Fibroblast of skin of right quadriceps (primary cell): ENCODE measurements at places on chromosomes 7 and 10.

DNA sequence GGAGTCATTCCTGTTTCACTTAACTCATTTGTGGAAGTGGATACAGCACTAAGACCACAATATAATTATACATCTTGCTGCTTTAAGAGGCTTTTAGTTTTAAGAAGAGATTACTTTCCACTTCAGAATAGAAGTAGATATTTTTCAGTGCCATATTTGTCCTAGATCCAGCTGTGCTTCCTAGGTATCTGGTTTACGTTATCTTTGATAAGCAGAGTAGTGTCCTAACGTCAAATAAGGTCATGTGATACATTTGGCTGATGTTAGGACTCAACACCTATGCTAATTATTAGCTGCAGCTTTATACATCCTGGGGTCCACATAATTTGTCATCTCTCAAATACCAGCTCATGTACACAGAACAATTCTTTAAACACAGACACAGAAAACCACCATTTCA, 196.2 kb upstream of the SMIM30 start:
- no peak for DNase-seq

DNA sequence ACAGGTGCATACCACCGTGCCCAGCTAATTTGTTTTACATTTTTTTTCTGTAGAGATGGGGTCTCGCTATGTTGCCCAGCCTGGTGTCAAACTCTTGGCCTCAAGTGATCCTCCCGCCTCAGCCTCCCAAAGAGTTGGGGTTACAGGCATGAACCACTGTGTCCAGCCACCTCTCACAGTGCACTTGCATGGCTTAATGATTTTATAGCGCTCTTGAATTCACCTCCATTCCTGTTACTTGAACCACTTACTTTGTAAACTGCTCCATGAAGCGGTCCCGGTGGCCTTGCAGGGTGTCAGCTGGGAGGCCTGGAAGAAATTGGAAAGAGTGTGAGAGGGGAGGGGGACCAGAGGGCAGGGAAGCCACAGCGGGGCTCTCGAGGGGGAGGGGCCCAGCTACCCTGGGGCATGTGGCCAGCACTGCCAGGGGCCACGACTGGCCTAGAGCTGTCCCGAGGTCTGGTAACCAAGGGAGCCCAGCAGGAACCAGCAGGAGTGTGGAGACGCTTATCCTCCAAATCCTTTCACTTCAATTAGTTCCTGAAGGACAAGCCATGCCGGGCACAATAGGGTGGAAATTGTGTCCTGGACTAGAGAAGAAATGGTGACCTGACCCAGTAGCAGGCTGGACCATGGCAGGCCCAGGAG, 76.0 kb downstream of the SPDYE5 start:
- DNase-seq = no peak

- DNase-seq = no peak
Observed at GRCh38 chr7:69426705-69427104, 171.6 kb upstream of the AUTS2 start.

GRCh38 chr7:27130540-27131389, at the start of gene HOXA4:
HOXA4 (minus strand) TSS chr7:27130757; CDS start chr7:27130733, 24 bp downstream.
- DNase-seq = peak; percentile 90

- no peak for DNase-seq
Observed at GRCh38 chr10:15395935-15396334, 24.8 kb upstream of the FAM171A1 start.

DNA sequence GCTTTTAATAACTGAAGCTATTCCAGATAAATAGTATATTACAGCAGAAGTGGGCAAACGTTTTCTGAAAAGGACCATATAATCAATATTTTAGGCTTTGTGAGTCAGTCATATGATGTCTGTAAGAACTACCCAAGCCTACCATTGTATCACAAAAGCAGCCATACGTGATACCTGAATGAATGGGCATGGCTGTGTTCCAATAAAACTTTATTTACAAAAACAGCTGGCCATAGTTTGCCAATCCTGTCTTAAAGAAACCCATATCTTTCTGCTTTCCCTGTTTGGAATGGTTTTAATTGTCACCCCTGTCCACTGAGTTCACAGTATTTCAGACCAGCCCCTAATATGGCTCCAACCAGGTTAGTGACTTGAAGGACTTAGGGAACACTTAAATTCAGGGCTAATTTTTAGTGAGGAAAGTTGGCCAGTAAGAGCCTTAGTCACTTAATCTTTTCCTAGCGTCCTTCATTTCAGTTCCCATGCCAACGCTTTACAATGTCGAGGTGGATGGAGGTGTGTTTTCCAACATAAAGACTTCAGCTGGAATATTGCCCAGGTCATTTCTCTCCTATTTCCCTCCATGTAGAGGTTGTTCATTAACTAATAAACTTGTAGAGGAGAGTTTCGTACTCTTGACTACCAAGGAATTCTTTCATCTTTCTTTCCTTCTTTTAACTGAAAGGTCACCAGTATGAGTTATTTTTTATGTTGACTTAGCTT, 184.5 kb downstream of the TRIL start:
- DNase-seq = no peak

- no peak for DNase-seq
Observed at GRCh38 chr10:101759309-101760247, 16.3 kb downstream of the FGF8 start.

DNA sequence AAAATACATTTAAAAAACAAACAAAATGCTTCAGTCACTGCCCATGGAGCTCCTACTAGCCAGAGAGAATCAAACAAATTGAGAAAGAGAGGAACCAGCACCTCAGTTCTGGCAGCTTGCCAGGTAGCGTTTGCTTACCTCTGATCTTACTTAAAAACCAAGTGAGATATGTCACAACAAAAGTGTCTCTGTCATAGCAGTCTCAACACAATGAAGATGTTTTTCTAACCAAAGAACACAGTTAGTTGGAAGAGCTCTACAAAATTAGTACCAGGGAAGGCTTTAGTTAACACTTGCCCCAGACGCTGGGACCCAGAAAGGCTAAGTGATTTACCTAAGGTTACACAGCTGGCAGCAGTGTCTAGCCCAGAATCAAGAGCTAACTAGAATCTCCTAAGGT, 3.4 kb downstream of the DOCK4 start:
- no peak for DNase-seq

GRCh38 chr7:12287901-12288300, 76.8 kb downstream of the TMEM106B start:
- DNase-seq = no peak
